ENCODE measurements at places on chromosomes 5 and 9. TPM values are rescaled to one million over a fixed set of nuclear protein-coding genes. Genes with fewer than 3 reads are reported as not detected.

The SLC34A1 gene
- 0.19 TPM for total RNA-seq

The SLC9A3 gene
- total RNA-seq = 2.9 TPM

The TERT gene
- 0.42 TPM for total RNA-seq

The TSLP gene
- not detected for total RNA-seq

The KCNV2 gene
- total RNA-seq = not detected

The BHMT2 gene
- total RNA-seq = not detected

The EQTN gene
- total RNA-seq = not detected

The TMC1 gene
- total RNA-seq = not detected

The PIP5KL1 gene
- not detected for total RNA-seq

The GABRA6 gene
- not detected for total RNA-seq

The OMD gene
- not detected for total RNA-seq

The IL13 gene
- total RNA-seq = not detected

The PCDHGB6 gene
- total RNA-seq = 0.40 TPM

The LHX2 gene
- not detected for total RNA-seq

The CCNO gene
- 0.24 TPM for total RNA-seq

The CBY3 gene
- not detected for total RNA-seq

The MAMDC4 gene
- 0.80 TPM for total RNA-seq

Measured in SK-MEL-5 (cell line).